ENCODE measurements at places on chromosomes 13 and 19.

GRCh38 chr19:49863935-49864320, 3.4 kb downstream of the PNKP start:
- ATAC-seq, result no peak

- ATAC-seq, result no peak
Observed at GRCh38 chr13:100364591-100364990, 224.0 kb downstream of the GGACT start.

- no peak for ATAC-seq
Observed at GRCh38 chr19:20357921-20358320, 190.9 kb downstream of the ZNF486 start.

DNA sequence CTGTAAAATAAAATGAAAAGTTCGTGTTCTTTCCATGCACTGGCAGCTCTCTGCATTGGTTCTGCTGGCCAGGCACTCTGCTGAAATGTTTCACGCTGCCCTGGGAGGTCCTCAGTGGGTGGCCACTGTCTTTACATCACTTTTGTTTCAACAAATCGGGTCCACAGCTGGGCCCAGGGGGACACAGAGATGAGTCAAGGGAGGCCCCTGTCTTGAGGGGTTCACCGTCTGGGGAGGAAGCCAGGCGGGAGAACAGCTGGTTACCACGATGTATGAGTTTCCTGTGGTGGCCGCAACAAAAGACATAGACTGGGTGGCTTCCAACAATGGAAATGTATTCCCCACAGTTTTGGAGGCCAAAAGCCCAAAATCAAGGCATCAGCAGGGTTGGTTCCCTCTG, 5.1 kb upstream of the KLF2 start:
- ATAC-seq, result no peak

DNA sequence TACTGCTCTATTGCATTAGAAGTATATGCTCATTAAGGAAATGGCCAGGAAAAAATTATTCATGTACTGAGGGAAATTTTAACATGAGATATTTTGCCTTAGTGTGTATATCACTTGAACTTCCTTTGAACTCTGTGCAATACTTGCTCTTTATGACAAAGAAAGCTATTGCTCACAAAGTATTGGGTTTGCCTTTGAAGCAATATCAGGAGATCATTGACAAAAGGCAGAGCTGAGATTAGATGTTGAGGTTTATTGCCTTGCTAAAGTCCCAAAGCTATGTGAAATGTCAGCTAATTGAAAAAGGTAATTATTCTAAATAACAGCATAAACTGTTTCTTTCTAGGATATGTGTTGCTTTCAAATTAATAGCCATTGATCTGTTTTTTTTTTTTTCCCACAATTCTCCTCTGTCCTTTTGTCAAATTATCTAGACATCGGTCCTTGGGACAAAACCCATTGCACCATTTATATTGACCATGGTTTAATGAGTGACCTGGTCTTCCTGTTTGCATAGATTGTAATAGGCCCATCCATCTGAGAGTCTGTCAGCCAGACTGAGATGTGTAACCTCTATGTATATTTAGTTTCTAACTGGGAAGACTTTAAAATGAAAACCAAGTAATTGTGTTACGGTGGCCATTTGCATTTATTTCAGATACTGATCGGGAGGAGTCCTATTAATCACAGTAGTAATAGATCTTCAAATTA, 752.7 kb upstream of the GPC6 start:
- no peak for ATAC-seq

All from SK-N-SH treated with all-trans-retinoic acid at 6 μM for 48 hours (cell line).